SHP77 treated with DMSO at 0.1 percent for 48 hours (cell line): ENCODE measurements at places on chromosomes 1 and 21.

DNA sequence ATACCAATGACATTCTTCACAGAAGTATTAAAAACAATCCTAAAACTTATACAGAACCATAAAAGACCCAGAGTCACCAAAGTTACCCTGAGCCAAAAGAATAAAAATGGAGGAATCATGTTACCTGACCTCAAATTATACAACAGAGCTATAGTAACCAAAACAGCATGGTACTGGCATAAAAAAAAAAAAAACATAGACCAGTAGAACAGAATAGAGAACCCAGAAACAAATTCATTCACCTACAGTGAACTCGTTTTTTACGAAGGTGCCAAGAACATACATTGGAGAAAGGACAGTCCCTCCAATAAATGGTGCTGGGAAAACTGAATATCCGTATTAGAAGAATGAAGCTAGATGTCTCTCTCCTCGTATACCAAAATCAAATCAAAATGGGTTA lies 2.6 kb upstream of the GNG5 start:
- no peak for DNase-seq

DNA sequence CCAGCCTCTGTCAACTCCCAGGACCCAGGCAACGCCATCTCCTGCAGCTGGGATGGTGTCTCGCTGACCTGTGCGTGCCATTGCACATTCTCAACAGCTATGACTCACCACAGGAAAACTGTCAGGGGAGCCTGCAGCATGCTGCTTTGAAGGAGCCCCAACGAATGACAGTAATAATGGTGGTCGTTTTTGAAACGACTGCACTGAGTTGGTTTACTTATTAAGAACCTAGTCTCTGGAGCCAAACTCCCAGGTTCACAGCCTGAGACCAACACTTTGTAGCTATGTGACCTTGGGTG lies 21.6 kb downstream of the TCEA3 start:
- DNase-seq: peak; percentile 14

DNA sequence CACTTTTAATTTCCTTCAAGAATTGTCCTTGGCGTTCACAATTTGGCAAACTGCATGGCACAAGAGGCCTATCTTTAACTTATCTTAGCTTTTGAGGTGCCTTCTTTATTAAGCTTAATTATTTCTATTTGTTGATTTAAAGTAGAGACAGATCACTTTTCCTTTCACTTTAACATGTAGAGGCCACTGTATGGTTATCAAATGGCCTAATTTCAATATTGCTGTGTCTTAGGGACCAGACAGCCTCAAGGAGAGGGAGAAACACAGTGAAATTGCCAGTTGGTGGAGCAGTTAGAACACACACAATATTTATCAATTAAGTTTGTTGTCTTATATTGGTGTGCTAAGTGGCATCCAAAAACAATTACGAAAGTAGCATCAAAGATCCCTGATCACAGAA lies 1013.9 kb downstream of the KCNT2 start:
- DNase-seq: no peak

DNA sequence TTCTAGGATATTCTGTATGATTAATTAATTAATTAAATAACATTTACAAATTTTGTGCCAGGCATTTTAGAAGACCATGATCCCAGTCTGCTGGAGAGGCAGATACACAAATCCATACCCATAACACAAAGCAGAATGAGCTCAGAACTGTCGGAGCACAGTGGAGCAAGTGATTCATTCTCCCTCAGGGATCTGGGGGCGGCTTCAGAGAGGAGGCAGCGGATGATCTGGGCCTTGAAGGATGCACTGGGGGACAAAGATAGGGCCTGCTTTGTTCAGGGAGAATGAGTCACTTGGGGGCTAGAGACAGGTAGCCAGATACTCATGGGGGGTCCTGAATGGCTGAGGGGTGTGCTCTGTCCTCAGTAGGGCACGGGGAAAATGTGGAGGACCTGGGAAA lies 50.9 kb upstream of the TRABD2B start:
- no peak for DNase-seq

GRCh38 chr1:81498471-81499462 lies 302.0 kb upstream of the ADGRL2 start:
- peak; percentile 6 for DNase-seq
